Activated naive CD8-positive, alpha-beta T cell treated with anti-CD3 and anti-CD28 coated beads, Interleukin-2, amount 10 ng/mL, durations not matched to agents 7 days and 5 days (primary cell): ENCODE measurements at places on chromosomes 6 and 20. TPM values are rescaled to one million over a fixed set of nuclear protein-coding genes. Genes with fewer than 3 reads are reported as not detected.
A peak's percentile ranks its signal among the peaks of the same experiment; 100 is the strongest.

DNA sequence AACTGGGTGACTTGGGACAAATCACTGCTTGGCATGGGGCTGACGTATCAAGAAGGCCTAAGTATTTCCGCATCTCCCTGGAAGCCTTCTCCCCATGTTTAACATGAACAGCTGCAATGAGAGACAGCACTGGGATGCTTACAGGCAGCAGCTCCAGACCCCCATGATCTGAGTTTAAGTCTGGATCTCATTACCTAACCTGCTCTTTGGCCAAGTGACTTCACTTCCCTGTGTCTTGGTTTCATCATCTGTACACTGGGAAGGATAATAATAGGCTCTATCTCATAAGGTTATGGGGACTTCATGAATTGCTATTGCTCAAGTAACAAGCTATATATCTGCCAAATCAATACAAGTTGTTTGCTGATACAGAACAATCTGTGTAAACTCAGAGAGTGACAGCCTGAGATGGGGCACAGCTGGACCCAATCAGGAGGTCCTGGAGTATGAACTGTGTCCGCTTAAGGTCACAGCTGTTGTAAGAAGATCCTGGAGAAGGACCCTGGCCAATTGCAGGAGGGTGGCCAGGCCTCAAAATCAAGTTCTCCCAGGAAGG lies 56.0 kb downstream of the TGM2 start:
- peaks cover 12% of the 10 kb centered on the region for H3K4me1 ChIP-seq
- peaks cover 4% of the 10 kb centered on the region for H3K27me3 ChIP-seq
- no peak overlapping the region for H3K27ac ChIP-seq
- H3K4me3 ChIP-seq: no peak overlapping the region
- H3K36me3 ChIP-seq: no peaks in the 10 kb centered on the region

GRCh38 chr6:30547454-30547853 lies 8.8 kb downstream of the GNL1 start:
- no peaks in the 10 kb centered on the region for H3K27me3 ChIP-seq
- DNase-seq: no peak
- H3K36me3 ChIP-seq: peaks cover 25% of the 10 kb centered on the region
- H3K4me3 ChIP-seq: no peak overlapping the region

DNA sequence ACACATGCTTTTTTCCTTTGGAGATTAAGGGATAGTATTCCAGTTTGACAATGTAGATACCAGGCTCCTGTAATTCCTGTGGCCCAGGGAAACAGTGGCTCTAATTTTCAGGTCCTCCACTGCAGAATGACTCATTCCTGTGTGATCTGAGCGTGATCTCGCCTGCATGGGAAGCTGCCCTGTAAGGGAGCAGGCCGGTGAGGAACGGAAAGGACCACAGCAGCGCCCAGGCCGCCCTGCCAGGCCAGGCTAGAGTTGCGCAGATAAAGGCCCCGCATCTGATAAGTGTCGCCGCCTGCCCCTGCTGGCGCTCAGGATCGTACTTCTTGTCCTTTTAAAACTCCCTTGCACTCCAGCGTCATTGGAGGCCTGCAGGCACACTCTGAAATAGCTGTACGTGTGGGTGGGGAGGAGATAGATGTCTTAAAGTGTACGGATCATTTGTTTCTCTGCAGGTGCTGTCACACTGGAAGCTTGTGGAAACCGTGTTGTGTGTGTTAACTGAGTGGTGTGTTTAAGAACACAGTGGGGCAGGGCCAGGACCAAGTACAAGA lies 60.7 kb downstream of the SYNJ2 start:
- peaks cover 40% of the 10 kb centered on the region for H3K4me1 ChIP-seq
- no peak overlapping the region for H3K4me3 ChIP-seq
- no peaks in the 10 kb centered on the region for H3K27me3 ChIP-seq
- H3K36me3 ChIP-seq: peaks cover 28% of the 10 kb centered on the region
- peak overlapping the region; percentile 6 for H3K27ac ChIP-seq
- no peak for DNase-seq

DNA sequence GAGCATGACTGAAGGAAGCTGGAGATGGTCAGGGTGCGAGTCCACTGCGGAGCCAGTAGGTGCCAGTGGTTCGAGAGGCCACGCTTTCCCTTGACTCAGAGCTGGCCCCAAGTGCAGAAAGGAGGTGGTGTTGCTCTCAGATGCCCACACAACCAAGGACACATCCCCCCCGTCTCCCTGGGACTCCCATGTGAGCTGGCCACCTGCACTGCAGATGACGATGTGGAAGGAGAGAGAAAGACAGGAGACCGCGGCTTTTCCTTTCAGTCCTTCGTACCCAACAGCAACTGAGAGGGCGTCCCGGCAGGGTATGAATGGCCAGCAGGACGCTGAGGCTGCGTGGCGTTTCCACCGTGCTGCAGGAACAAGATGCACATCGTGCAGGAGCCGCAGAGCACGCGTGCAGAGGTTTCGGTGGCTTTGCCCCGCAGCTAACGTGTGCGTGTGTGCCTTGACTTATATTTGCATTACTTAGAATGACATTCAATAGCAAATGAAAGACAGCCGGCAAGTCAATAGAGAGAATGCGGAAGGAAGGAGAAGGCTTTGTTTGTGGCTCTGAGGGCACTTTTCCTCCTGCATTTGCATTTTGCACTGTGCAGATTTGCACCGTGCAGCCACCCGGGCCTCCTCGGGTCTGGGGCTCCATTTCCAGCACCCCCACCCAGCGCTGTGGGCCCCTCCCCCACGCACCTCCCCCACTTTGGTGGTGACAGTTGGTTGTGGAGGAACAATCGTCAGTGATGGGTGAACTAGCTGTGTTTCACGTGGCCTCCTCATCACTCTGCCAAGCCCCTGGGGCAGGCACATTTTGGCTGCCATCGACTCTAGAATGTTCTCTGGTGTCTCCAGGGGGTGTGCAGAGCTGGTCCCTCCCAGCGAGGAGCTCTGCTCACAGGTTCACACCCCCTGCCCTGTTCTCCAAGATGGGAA lies 26.4 kb upstream of the BHLHE23 start:
- no peak overlapping the region for H3K27ac ChIP-seq
- peaks cover 19% of the 10 kb centered on the region for H3K27me3 ChIP-seq
- peak overlapping the region; percentile 72 for H3K4me3 ChIP-seq
- no peaks in the 10 kb centered on the region for H3K36me3 ChIP-seq
- H3K4me1 ChIP-seq: peaks cover 5% of the 10 kb centered on the region

- H3K27me3 ChIP-seq: peaks cover 3% of the 10 kb centered on the region
- H3K27ac ChIP-seq: no peak overlapping the region
- no peaks in the 10 kb centered on the region for H3K36me3 ChIP-seq
- H3K4me3 ChIP-seq: no peak overlapping the region
Observed at GRCh38 chr6:56890683-56891429, 64.1 kb upstream of the BEND6 start.

- no peaks in the 10 kb centered on the region for H3K36me3 ChIP-seq
- H3K4me1 ChIP-seq: no peaks in the 10 kb centered on the region
- H3K4me3 ChIP-seq: no peak overlapping the region
- DNase-seq: no peak
- no peaks in the 10 kb centered on the region for H3K27me3 ChIP-seq
Observed at GRCh38 chr20:16485401-16485800, 87.8 kb downstream of the KIF16B start.

GRCh38 chr20:42941629-42942028 lies 248.1 kb downstream of the PTPRT start:
- no peak for DNase-seq
- H3K4me1 ChIP-seq: no peaks in the 10 kb centered on the region
- H3K4me3 ChIP-seq: no peak overlapping the region

DNA sequence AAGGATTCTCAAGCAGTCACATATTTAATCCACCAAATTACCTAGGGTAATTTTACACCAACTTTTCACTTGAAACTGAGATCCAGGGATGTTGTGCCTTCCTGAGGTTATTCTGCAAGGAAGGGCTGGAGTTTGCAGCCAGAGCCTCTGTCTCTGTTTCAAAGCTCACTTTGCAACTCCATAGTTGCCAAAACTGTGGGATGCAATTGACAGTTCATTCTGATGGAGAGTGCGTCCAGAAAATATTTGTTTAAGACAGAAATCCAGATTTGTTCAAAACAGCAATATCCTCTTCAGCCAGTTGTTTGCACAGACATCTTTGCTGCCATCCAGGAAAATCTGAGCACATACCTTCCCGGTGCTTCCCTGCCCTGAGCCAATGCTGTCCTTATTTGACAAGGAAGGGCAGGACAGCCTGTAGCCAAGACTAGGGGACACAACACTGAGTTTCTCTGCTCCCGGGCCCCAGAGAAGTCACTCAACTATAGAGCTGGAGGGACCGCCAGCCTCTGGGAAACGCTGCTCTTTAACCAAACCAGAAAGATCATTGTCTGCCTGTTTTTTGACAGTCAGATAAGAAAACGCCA lies 297.4 kb downstream of the HIVEP2 start:
- H3K36me3 ChIP-seq: no peaks in the 10 kb centered on the region
- DNase-seq: no peak
- H3K4me3 ChIP-seq: no peak overlapping the region
- no peak overlapping the region for H3K27ac ChIP-seq
- H3K27me3 ChIP-seq: no peaks in the 10 kb centered on the region

GRCh38 chr20:3470208-3470626 lies 601 bp upstream of the ATRN start:
- H3K27ac ChIP-seq: peak overlapping the region; percentile 56
- peak overlapping the region; percentile 93 for H3K4me3 ChIP-seq
- no peak for DNase-seq
- H3K4me1 ChIP-seq: peaks cover 27% of the 10 kb centered on the region
- peaks cover 17% of the 10 kb centered on the region for H3K27me3 ChIP-seq

DNA sequence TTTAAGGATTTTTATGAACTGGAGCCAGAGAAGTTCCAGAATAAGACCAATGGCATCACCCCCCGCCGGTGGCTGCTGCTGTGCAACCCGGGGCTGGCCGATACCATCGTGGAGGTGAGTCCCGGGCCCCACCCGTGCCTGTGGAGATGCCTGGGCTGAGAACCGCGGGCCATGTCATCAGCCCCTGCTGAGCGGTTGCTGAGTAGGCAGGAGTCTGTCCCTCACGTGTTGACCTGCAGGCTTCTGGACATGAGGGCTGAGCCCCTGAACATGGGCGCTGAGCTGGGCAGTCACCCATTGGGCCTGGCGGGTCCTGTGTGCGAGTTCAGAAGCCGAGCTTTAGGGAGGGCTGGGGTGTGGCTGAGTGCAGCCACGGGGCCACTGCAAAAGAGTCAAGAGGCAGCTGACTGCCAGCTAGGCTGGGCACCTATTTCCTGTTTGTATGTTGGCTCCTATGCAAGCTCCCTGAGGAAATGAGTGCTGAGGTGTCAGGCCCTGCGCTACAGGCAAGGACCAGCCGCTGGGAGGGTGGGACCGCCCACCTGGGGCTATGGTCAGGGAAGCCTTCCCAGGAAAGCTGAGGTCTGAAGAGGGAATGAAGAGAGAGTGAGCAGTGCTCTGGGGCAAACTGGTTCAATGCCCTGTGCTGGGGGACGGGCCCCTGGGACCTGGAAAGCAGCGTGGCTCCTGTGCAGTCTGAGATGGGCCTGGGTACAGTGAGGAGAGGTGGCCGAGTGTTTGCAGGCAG lies 34.3 kb downstream of the PYGB start:
- no peaks in the 10 kb centered on the region for H3K4me1 ChIP-seq
- peaks cover 4% of the 10 kb centered on the region for H3K36me3 ChIP-seq
- no peaks in the 10 kb centered on the region for H3K27me3 ChIP-seq
- peak; percentile 15 for DNase-seq
- no peak overlapping the region for H3K4me3 ChIP-seq
- peak overlapping the region; percentile 5 for H3K27ac ChIP-seq

GRCh38 chr20:14997791-14998190 lies 660.4 kb upstream of the FLRT3 start:
- no peaks in the 10 kb centered on the region for H3K4me1 ChIP-seq
- DNase-seq: no peak
- H3K27me3 ChIP-seq: no peaks in the 10 kb centered on the region
- H3K4me3 ChIP-seq: no peak overlapping the region

- H3K4me1 ChIP-seq: no peaks in the 10 kb centered on the region
- H3K36me3 ChIP-seq: no peaks in the 10 kb centered on the region
- no peak for DNase-seq
- no peak overlapping the region for H3K27ac ChIP-seq
Observed at GRCh38 chr6:168045706-168046620, 33.0 kb downstream of the FRMD1 start.

DNA sequence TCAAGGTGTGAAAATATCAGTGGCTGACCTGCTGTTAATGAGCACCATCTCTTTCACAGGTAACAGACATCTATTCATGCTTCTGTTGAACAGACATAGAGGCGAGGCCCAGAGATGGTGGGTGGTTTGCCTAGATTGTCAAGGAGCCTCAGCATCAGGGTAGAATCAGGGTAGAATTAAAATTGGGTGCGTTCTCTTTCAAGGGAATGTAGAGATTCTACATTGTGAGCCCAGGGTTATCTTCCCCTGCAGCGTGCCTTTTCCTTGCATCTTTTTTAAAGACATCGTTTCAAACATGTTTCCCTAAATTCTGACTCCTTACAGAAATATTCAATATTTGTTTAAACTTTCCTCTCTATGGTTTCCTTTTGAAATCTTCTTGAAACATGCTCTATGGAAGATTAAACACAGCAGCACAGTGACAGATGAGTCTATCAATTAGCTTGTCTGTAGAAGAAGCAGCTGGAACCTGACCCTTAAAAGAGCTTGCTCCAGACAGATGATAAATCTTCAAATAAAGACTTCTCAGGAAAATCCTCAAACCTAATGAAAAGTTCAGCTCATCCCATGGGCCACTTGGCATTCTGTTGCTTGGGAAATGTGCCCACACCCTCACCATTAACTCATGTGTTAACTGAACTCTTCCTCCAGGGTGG lies 119.8 kb downstream of the IPCEF1 start:
- DNase-seq: no peak
- H3K4me1 ChIP-seq: peaks cover 47% of the 10 kb centered on the region
- H3K36me3 ChIP-seq: peaks cover 25% of the 10 kb centered on the region
- H3K4me3 ChIP-seq: no peak overlapping the region
- H3K27ac ChIP-seq: no peak overlapping the region

GRCh38 chr6:164051427-164051826 lies 636.9 kb downstream of the QKI start:
- H3K27ac ChIP-seq: no peak overlapping the region
- no peak overlapping the region for H3K4me3 ChIP-seq
- H3K36me3 ChIP-seq: no peaks in the 10 kb centered on the region
- no peaks in the 10 kb centered on the region for H3K27me3 ChIP-seq

- H3K4me1 ChIP-seq: no peaks in the 10 kb centered on the region
- H3K36me3 ChIP-seq: no peaks in the 10 kb centered on the region
- no peak for DNase-seq
- H3K27ac ChIP-seq: no peak overlapping the region
- peaks cover 16% of the 10 kb centered on the region for H3K27me3 ChIP-seq
Observed at GRCh38 chr6:69883551-69883950, 17.2 kb downstream of the COL19A1 start.

- peaks cover 8% of the 10 kb centered on the region for H3K36me3 ChIP-seq
- no peak overlapping the region for H3K27ac ChIP-seq
- no peak for DNase-seq
Observed at GRCh38 chr6:10676403-10676802, 18.0 kb downstream of the C6orf52 start.

RAB32 gene
- 0.99 TPM for total RNA-seq

PHACTR1 gene
- 0.79 TPM for total RNA-seq

NKX2-2 gene
- not detected for total RNA-seq

PRDM1 gene
- 21.1 TPM for total RNA-seq

PSMG4 gene
- 26.8 TPM for total RNA-seq

TNFRSF21 gene
- 0.62 TPM for total RNA-seq

HCRTR2 gene
- total RNA-seq: not detected

OR12D3 gene
- total RNA-seq: not detected

CFB gene
- total RNA-seq: 1.2 TPM
